ENCODE measurements at places on chromosomes 4 and X. TPM values are rescaled to one million over a fixed set of nuclear protein-coding genes. Genes with fewer than 3 reads are reported as not detected.

Gene ITGB1BP2
- total RNA-seq, result 0.19 TPM

Gene CT83
- total RNA-seq, result not detected

GRCh38 chr4:12924728-12925320, 559.3 kb downstream of the RAB28 start:
- H3K36me3 ChIP-seq, result no peaks in the 10 kb centered on the region
- DNase-seq, result no peak
- H3K4me3 ChIP-seq, result no peak overlapping the region
- H3K4me1 ChIP-seq, result no peaks in the 10 kb centered on the region
- no peak overlapping the region for H3K27ac ChIP-seq
- no peaks in the 10 kb centered on the region for H3K27me3 ChIP-seq

GRCh38 chrX:8724300-8724699, 7.6 kb downstream of the ANOS1 start:
- H3K36me3 ChIP-seq, result no peaks in the 10 kb centered on the region
- DNase-seq, result no peak
- no peaks in the 10 kb centered on the region for H3K27me3 ChIP-seq
- H3K27ac ChIP-seq, result no peak overlapping the region

DNA sequence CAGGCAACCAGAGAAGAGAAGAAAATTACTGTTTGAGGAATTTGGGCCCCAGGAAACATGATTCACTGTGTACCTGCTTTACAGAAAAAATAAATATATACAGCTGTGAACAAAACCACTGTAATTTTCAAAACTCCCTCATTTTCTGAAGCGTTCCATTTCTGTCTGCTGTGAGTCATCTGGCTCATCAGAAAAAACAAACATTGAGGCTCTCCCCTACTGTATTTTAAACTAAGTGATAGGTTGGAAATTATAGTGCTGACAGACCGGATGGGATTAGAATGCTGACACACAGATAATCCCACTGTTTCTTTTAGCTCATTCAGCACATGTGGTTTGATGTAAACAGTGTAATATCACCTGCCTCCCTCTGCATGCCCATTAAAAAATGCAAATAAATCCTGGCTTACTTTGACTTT, 847.0 kb downstream of the TRIML1 start:
- no peak overlapping the region for H3K4me3 ChIP-seq
- peaks cover 2% of the 10 kb centered on the region for H3K27me3 ChIP-seq

DNA sequence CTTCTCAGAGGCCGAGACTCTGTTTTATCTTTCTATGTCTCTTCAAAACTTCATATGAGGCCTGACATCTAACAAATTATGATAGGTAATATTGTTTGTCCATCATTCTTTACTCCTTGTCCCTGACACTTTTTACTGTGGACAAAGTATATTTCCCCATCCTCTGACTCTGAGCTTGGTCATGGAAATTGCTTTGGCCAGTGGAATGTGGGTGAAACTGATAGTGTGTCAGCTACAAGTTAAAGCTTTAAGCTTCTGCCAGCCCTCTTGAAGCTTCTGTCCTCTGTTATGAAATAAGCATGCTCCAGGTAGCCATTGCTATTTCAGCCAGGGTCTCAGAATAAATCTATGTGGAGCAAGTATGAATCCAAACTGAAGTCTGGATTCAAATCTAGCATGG, 604.6 kb downstream of the BCOR start:
- DNase-seq, result no peak
- no peaks in the 10 kb centered on the region for H3K27me3 ChIP-seq
- H3K4me3 ChIP-seq, result no peak overlapping the region
- H3K36me3 ChIP-seq, result no peaks in the 10 kb centered on the region
- no peak overlapping the region for H3K27ac ChIP-seq

- H3K27me3 ChIP-seq, result no peaks in the 10 kb centered on the region
- H3K4me3 ChIP-seq, result no peak overlapping the region
- no peaks in the 10 kb centered on the region for H3K36me3 ChIP-seq
- H3K4me1 ChIP-seq, result no peaks in the 10 kb centered on the region
- no peak overlapping the region for H3K27ac ChIP-seq
Measured at GRCh38 chr4:67500373-67500772, 44.9 kb downstream of the CENPC start.

GRCh38 chr4:166655705-166656104, 578.6 kb downstream of the SPOCK3 start:
- H3K27me3 ChIP-seq, result no peaks in the 10 kb centered on the region
- no peak overlapping the region for H3K27ac ChIP-seq
- DNase-seq, result no peak
- H3K36me3 ChIP-seq, result no peaks in the 10 kb centered on the region

DNA sequence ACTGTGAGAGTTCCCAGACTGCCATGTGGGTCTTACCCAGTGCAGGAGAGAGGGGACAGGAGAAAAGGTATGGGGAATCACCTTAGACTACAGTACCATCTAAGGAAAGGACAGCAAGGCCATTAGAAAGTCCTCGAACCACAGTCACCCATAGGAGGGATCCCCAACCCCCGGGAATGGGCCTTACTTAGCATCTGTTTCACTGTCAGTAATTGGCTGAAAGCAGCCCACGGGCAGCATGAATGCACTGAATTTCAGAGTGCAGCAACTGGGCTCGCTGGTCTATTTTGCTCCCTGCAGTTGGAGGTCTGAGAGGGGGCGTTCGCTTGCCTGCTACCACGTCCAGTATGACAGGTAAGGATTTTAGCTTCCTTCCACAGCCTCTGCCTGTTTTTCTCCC, 50.4 kb upstream of the KLHL8 start:
- no peak overlapping the region for H3K4me3 ChIP-seq
- no peaks in the 10 kb centered on the region for H3K27me3 ChIP-seq
- no peaks in the 10 kb centered on the region for H3K36me3 ChIP-seq
- H3K4me1 ChIP-seq, result no peaks in the 10 kb centered on the region
- DNase-seq, result no peak

- DNase-seq, result no peak
- H3K4me1 ChIP-seq, result no peaks in the 10 kb centered on the region
- H3K27me3 ChIP-seq, result no peaks in the 10 kb centered on the region
- no peaks in the 10 kb centered on the region for H3K36me3 ChIP-seq
Measured at GRCh38 chr4:113943863-113944262, 35.6 kb downstream of the ARSJ start.

DNA sequence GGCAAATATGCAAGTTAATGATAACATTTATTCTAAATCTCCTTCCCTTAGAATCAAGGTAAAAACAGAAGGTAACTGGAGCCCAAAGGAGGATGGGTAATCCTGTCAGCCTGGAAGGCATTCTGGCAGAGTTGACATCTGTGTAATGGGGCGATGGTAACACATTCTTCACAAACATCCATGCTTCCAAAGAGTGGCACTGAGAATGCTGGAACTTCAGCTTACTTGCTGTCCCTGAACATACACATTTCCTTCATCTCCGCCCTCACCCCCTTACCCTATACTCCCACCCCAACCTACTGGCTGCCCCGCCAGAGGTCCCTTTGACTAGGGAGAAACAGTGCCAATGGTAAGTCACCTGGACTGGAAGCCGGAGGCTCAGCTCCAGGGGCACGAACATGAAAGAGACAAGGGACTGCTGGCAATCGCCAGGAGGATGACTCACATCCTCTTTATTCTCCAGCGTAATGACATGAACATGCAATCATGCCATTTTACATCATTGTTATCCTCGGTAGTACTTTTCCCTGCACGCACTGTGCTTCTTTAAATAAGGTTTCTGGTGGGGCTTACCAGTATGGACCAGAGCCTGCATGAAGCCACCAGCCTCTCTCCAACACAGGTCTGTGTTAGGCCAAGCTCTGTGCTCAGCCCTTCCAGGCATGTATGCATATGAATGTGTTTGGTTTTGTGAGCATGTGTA, 694.2 kb upstream of the TENM3 start:
- no peaks in the 10 kb centered on the region for H3K36me3 ChIP-seq
- H3K4me1 ChIP-seq, result no peaks in the 10 kb centered on the region
- H3K27ac ChIP-seq, result no peak overlapping the region
- no peak for DNase-seq

- no peak overlapping the region for H3K27ac ChIP-seq
- no peaks in the 10 kb centered on the region for H3K4me1 ChIP-seq
- H3K4me3 ChIP-seq, result no peak overlapping the region
- H3K36me3 ChIP-seq, result no peaks in the 10 kb centered on the region
- no peaks in the 10 kb centered on the region for H3K27me3 ChIP-seq
Measured at GRCh38 chr4:140609548-140610425, 41.0 kb upstream of the UCP1 start.
